Activated naive CD4-positive, alpha-beta T cell treated with anti-CD3 and anti-CD28 coated beads, Interleukin-2, amount 50 U/mL, for 16 hours (primary cell): ENCODE measurements at places on chromosomes 11 and 22.

DNA sequence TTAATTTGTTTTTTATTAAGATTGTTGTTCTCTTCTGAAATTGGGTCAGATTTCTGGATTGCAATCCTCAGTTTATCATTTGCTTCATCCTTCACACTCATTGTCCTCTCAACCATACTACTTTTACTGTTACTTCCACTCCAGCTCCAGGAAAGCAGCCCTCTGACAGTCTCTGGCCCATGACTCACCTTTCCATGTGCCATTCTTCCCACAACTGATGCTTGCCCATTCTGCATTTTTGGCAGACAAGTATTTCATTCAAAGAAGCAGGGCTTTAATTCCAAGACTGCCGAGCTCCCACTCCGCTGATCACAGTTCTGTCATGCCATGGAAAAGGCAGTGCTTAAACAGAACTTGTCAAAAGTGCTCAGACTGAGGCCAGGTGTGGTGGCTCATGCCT is 139.2 kb downstream of the WNT11 start:
- DNase-seq = no peak

DNA sequence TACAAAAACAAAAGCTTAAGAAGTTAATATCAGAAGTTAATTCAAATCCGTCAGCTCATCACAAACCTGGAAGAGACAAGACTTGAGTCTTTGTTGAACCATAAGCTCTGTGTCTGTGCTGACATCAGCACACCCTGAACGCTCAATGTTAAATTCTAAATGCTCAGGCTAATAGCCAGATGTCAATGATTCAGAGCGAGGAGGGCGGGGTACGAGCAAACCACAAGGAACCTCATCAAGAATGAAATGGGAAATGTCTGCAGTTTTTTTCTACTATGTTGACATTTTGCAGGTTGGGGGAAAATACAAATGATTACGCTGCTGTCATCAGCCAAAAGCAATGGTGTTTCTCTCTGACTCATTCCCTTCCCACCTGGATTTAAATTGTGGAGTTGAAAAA is 1057.2 kb downstream of the NTM start:
- DNase-seq = no peak

GRCh38 chr11:36109850-36110606 is 166.2 kb downstream of the LDLRAD3 start:
- DNase-seq = no peak

GRCh38 chr11:64859542-64860414 is 15.3 kb upstream of the CDC42BPG start:
- peak; percentile 59 for DNase-seq

DNA sequence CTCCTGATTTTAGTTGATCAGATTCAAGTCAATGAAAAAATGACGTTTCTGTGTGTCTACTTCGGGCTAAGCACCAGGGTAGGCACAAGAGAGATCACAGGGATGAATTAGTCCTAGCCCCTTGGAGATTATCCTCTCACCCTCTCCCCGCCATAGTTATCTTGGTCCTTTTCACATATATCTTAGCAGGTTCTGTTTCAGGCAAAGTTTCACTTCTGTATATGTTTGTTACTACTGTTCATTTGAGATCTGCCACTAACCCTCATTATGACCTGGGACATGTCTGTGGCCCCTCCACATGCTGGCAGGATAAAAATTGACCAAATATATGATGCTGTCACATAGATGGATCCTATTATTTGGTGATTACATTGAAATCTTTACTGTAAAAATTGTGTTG is 186.1 kb downstream of the AASDHPPT start:
- no peak for DNase-seq

DNA sequence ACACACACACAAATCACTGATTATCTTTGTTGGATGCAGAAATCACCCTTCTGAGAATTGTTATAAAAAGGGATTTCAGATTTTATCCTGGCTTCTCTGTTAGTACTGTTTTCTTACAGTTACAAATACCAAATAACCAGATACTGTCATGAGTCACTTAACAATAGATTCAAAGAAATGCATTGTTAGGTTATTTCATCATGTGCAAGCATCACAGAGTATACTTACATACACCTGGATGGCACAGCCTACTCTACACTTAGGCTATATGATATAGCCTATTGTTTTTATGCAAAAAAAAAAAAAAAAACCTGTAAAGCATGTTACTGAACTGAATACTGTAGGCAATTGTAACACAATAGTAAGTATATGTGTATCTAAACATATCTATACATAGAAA is 319.2 kb upstream of the ARHGAP42 start:
- no peak for DNase-seq

GRCh38 chr22:39204216-39204615 is 40.6 kb downstream of the PDGFB start:
- no peak for DNase-seq

DNA sequence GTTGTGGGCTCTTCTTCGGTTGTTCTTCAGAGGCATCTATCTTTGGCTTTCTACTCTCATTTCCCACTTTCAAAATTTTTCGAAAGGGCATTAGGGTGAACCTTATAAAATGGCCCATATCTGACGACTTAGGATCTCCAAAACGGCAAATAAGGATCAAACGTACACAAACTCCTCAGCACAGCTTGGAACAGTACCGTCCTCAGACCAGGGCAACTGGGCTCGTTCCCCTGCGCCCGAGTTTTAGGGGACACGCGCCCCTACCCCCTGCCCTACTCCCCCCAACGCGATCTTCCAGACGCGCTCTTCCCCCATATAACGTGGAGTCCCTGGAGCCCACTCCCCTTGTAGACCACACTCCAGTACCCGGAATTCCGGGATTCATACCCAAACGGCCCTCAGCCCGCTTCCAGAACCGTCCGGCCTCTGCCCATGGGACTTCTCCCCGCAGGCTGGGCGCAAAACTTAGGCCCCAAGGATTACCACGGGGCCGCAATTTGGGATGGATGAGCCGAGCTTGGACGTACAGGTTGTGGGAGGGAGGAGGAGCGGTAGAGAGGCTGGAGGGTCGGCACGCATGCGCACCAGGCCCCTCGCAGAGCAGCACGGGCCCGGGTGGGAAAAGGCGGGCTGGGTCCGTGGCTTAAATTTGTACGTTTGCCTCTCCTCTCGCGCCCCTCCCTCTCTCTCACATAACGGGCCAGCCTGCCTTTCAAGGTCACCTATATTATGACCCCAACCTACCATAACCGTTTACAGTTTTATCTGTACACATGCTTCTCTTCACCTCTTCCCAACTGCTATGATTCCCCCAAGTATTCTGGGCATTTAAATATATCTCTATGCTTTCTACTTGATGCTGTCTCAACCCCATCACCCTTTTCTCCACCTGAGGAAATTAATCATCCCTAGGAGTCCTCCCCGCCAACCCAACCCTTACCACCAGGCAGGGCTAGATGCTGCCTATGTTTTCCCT is 3.4 kb downstream of the CCDC89 start:
- DNase-seq = peak; percentile 73

DNA sequence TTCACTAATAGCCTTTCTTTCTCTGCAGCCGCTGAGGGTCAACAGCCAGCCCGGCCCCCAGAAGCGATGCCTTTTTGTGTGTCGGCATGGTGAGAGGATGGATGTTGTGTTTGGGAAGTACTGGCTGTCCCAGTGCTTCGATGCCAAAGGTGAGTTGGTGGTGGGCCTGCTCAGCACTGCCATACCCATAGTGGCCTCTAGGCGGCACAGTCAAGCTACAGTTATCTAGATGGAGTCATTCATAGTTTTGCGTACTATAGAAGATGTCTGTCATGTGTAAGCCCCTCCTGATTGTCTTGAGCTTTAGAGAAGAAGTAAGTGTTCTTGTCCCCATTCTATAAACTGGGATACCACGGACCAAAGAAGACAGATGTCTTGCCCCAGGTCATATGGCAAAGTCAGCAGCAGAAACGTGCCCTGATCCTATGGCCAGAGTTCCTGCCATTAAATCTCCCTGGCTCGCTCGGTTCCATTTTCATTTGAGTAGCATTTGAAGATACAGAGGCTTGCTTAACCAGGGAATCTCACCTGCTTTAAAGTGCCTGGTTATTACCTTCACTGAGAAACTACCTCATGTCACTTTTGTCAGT is 42.1 kb upstream of the CRTAM start:
- DNase-seq = peak; percentile 78

DNA sequence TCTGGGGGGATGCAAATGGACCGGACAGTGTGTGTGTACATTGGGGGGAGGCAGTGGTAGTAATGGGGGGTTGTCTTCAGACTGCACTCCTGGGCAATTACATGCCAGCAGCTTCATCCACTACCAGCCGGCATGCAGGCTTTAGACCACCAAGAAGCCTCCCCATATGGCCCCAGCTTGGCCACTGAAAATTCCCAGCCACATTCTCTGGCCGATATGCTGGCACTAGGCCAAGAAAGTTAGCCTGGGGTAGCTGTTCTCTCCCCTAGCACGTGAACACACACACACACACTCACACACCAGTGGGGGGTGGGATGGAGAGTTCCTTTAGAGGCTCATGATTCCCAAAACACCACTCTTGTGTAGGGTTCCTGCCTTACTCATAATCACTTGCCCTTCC is 3.6 kb upstream of the ROBO3 start:
- DNase-seq = no peak

- DNase-seq = no peak
These were observed 45.9 kb upstream of the ARFGAP3 start for GRCh38 chr22:42902875-42903510.

DNA sequence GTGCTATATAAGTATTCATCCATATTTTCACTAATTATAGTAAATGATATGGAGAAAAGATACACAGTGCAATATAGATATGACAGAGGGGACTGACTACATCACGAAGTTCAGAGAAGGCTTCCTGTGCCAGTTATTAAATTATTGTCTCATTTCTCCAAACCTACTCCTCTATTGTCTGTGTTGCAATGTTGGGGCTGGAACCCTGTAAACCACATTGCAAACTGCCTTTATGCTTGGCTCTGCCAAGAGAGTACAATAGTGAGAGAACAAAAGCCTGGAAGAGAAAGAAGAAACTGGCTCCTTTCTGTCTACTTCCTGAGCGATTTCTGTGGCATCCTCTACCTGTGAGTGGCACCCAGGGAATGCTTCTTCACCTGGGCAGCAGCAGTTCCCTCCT is 46.4 kb downstream of the ME3 start:
- DNase-seq = no peak

DNA sequence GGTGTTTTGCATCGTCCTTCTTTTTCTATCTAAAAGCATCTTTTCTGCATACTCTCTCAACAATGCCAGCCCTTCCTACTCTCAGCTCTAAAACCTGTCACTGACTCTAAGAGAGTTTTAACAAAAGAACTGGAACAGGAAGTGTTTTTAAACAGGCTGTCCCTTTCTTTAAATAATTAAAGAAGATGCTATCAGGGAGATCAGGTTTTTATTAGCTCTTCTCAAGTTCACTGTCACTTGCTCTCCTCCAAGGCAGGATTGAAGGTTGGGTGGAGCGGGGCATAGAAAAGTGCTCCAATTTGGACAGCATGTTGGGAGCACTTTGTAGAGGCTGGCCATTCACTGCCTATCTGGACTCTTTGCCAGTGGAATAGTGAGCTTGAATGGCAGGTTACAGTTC is 56.4 kb upstream of the BARX2 start:
- no peak for DNase-seq

GRCh38 chr11:119594639-119595249 is 134.3 kb downstream of the NECTIN1 start:
- DNase-seq = no peak

- DNase-seq = no peak
These were observed 24.1 kb upstream of the PHOX2A start for GRCh38 chr11:72267956-72268617.

- no peak for DNase-seq
These were observed 49.9 kb downstream of the KIAA1671 start for GRCh38 chr22:25002241-25002985.

DNA sequence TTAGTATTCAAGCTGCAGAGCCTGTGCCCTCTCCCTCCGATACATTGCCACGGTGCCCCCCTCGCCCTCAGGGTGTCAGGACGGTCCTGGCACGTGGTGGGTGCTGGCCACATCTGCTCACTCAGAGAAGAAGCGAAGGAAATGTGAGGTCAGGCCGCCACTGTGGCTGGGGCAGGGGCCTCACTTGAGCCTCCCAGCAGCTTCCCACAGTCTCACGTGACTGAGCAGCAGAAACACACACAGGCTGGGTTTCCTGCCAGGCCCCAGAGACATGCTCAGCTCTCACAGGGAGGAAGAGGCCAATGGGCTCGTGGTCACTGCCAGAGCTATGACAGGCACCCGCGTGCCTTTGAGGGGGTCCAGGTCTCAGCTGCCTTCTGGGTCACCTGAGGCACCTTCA is 37.9 kb upstream of the PRR5 start:
- DNase-seq = peak; percentile 28

GRCh38 chr22:47318041-47318737 is 555.7 kb downstream of the TBC1D22A start:
- no peak for DNase-seq

- DNase-seq = no peak
These were observed 374.6 kb upstream of the B3GAT1 start for GRCh38 chr11:134786636-134787035.

- no peak for DNase-seq
These were observed at the start of gene SPTBN2 for GRCh38 chr11:66728693-66729385. Gene SPTBN2 (minus strand): TSS chr11:66729216. CDS start chr11:66721240, 7,976 bp downstream.

GRCh38 chr11:15229069-15229468 is 114.3 kb downstream of the INSC start:
- DNase-seq = no peak

DNA sequence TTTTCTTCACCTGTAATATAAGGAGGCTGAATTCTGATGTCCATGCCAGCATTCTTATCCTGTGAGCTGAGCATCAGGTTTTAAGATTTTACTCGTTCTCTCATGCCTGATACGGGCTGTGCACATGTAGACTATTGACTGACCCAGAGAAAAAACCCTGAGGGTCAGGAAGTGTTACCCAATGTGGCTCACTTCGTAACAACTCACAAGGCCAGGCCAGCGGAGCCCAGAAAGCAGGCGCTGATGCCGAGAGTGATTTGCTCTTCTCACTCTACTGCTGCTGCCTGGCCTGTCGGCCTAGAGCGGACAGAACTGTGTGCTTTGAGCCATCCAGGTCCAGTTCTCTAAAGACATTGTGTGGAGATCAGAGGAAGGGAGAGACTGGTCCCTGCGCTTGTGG is 10.8 kb downstream of the THYN1 start:
- DNase-seq = no peak

DNA sequence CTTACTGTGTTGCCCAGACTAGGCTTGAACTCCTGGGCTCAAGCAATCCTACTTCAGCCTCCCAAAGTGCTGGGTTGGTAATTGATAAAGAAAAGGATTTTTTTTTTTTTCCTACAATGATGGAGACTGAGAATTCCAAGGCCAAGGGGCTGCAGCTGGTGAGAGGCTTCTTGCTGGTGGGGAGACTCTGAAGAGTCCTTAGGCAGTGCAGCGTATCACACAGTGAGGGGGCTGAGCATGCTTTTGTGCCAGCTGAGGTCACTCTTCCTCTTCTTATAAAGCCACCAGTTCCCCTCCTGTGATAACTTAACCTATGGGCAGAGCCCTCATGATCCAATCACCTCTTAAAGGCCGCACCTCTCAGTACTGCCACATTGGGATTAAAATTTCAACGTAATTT is 28.2 kb upstream of the CCDC81 start:
- no peak for DNase-seq

DNA sequence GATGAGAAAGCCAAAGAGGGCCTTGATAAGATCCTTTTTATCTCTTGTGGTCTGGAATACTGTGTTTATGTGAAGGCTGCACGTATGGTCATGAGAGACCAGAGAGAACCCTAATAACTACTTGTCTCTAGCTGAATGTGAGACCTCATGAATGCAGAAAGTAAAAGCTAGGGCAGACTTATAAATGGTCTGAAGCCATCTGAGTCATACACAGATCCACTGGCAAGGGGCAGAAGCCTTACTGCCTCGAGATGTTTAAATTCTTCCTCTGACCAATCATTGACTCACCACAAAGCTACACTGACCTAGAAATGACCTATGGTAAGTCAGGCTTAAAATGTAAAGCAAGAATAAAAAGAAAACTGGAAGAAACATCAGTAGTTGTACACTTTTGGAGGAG is 22.7 kb upstream of the OR4B1 start:
- no peak for DNase-seq
